ENCODE measurements at places on chromosomes 11 and 22.
A peak's percentile ranks its signal among the peaks of the same experiment; 100 is the strongest.

DNA sequence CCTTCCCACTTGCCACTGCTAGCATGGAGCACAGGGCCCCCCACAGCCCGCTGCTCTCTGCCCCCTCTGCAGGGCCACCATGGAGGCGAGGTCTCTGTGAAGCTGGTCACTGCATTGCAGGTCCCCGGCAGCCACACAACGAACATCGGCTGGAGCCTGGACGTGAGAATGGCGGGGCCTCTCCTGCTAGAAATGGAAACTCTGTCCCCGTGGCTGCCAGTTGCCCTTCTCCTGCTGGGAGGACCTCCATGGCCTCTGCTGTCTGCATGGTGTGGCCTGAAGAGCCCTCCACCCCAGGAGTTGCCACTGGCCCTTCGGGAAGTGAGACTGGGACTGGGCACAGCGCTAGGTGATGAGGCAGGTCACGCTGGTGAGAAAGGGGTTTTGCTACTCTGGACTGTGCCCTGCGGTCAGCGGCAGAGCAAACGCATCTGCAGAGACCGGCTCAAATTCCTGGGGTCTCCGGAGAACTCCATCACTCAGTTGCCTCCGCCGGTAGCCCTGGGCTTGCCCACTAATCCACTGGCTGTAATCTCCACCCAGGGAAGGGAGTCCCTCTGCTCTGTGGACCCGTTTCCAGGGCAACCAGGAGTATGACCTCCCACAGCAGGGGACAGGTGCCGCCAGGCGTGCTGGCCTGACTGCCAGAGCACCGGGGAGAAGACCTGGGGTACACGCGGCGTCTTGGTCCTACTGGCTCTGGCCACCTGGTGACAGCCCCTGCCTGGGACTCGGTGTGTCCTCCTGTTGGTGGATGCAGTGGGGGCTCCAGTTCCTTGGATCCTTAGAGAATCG, 806.3 kb downstream of the BRD1 start:
- DNase-seq = no peak

- no peak for DNase-seq
Measured at GRCh38 chr22:24402460-24403192, 24.8 kb upstream of the ADORA2A start.

DNA sequence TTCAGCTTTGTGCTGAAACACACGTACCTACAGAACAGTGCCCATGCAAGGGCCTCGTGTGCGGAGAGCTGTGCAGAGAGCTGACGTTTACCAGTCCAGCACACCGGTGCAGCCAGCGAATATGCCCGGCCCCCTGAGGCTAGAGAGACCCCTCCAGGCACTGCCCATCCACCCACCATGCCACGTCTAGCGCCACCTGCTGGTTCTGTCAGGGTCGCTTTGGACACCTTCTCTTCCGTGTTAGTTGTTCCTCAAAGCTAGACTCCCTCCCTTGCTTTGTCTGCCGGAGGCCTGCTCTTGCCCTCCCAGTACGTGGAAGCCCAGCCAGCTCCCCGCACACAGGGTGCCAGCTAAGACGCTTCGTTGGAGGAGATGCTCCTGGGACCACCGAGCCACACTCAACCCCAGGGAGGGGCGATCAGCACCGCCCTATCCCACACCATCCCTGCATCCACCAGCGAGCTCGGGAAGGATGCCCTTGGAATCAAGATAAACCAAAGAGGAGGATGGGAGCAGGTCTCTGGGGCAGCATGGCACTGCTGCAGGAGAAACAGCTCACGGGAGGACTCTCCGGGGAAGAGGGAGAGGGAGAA, 43.4 kb downstream of the CPT1A start:
- peak; percentile 46 for DNase-seq

- DNase-seq = no peak
Measured at GRCh38 chr11:45993531-45994001, 71.1 kb downstream of the LARGE2 start.

DNA sequence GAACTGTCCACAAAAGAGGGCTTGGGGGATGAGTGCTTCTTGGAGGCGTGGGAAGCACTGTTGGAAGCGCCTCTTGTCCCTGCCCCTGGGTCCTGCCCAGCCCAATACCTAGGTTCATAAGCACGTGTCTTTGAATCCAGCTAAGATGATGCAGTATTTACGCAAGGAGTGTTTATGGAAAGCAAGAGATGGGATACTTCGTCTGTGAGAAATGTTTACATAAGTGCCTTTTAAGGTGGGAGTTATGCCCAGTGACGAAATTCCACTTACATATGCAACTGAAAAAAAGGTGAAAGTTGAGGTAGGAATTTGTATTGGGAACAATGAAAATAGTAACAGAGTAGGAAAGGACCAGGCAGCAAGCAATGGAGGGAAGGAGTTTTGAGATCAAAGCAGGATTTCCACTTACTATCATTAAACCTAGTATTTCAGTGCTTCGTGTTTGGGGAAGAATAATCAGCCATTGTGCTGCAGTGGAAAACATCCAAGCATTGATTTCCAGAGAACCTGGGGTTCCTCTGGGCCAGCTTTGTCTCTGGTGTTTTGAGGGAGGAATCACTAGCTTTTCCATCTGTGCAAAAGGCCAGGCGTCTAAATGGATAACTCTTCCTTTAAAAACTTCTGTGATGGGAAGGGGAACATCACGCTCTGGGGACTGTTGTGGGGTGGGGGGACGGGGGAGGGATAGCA, 115.3 kb upstream of the TTC12 start:
- no peak for DNase-seq

DNA sequence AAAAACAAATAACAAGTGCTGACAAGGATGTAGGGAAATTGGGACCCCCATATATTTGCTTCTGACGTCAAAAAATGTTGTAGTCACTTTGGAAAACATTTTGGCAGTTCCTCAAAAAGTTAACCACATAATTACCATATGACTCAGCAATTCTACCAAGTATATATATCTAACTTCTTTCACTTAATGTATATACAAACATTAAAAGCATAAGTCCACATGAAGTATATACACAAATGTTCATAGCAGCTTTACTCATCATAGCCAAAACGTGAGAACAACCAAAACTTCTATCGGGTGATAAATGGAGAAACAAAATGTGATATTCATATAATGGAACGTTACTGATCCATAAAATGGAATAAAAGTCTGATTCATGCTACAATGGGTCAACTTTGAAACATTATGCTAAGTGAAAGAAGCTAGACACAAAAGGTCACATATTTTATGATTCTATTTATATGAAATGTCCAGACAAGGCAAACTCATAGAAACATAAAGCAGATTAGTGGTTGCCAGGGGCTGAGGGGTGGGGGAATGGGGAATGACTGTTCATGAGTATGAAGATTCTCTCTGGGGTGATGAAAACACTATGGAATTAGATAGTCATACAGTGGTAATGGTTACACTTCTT, 48.7 kb upstream of the TEAD1 start:
- no peak for DNase-seq

- no peak for DNase-seq
Measured at GRCh38 chr11:65141896-65142494, 7.7 kb upstream of the SYVN1 start.

DNA sequence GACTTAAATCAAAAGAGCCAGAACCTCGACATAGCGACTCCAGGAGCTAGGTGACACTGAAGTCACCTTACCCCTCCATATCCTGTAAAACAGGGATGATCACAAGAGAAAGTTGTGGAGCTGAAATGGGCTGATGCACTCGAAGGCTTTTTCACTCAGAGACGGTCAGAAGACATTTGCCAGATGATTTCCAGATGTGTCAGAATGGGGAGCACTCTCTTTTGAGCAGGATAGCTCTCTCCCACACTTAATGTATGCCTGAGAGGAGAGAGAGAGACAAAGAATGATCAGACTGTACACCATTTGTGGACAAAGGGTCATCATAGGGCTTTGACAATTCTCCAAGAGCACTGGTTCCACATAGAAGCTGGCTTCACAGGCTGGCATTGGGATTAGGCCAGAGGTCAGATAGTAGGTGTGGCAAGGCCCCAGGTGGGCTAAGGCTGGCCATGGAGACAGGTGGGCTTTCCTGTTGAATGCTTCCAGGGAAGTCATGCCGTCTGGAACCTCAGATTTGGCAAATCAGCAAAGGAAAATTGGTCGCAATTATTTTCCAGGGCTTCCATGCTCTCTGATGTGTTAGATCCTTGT, 42.3 kb upstream of the ETS1 start:
- DNase-seq = no peak

GRCh38 chr11:79100093-79100910, 340.5 kb downstream of the TENM4 start:
- DNase-seq = no peak

- no peak for DNase-seq
Measured at GRCh38 chr11:31813391-31814175, 2.5 kb upstream of the PAX6 start.
